Osteocyte (in vitro differentiated cells): ENCODE measurements at places on chromosomes 7 and 10. TPM values are rescaled to one million over a fixed set of nuclear protein-coding genes. Genes with fewer than 3 reads are reported as not detected.

EFCAB10 gene
- total RNA-seq = not detected in 2 replicates

BNIP3 gene
- total RNA-seq = 29.2 and 31.6 TPM in 2 replicates

DLG5 gene
- 69.8 and 72.4 TPM in 2 replicates for total RNA-seq

LBX1 gene
- total RNA-seq = not detected in 2 replicates

XRCC2 gene
- 1.4 and 1.7 TPM in 2 replicates for total RNA-seq

EVX1 gene
- not detected in 2 replicates for total RNA-seq

CHRM2 gene
- total RNA-seq = 27.3 and 30.0 TPM in 2 replicates

HOXA10 gene
- total RNA-seq = not detected in 2 replicates

BICC1 gene
- 39.4 and 41.0 TPM in 2 replicates for total RNA-seq

DLX6 gene
- 0.94 and 1.5 TPM in 2 replicates for total RNA-seq

SNCG gene
- total RNA-seq = 0.73 TPM in 1 of 2 replicates, not detected in the other

DPYSL4 gene
- total RNA-seq = 33.8 and 34.7 TPM in 2 replicates

TLX1 gene
- total RNA-seq = not detected in 2 replicates

LEP gene
- total RNA-seq = not detected in 2 replicates

LFNG gene
- total RNA-seq = 20.8 and 23.3 TPM in 2 replicates

AKR1C8 gene
- not detected in 2 replicates for total RNA-seq

ZNF365 gene
- 0.44 and 1.0 TPM in 2 replicates for total RNA-seq

UCMA gene
- total RNA-seq = not detected in 2 replicates
